ENCODE measurements at places on chromosomes 5 and 9. TPM values are rescaled to one million over a fixed set of nuclear protein-coding genes. Genes with fewer than 3 reads are reported as not detected.

PLCXD3 gene
- total RNA-seq, result 79.3 TPM

OR13C4 gene
- not detected for total RNA-seq

TXNDC8 gene
- not detected for total RNA-seq

SNX18 gene
- total RNA-seq, result 24.9 TPM

DOCK2 gene
- total RNA-seq, result 6.3 TPM

PHF24 gene
- total RNA-seq, result 0.19 TPM

SH2D3C gene
- 18.2 TPM for total RNA-seq

SPINK1 gene
- total RNA-seq, result not detected

DHX29 gene
- 18.6 TPM for total RNA-seq

DMRTA1 gene
- 0.97 TPM for total RNA-seq

GRCh38 chr9:7243838-7244237 lies 486.1 kb downstream of the KDM4C start:
- DNase-seq, result no peak

DNA sequence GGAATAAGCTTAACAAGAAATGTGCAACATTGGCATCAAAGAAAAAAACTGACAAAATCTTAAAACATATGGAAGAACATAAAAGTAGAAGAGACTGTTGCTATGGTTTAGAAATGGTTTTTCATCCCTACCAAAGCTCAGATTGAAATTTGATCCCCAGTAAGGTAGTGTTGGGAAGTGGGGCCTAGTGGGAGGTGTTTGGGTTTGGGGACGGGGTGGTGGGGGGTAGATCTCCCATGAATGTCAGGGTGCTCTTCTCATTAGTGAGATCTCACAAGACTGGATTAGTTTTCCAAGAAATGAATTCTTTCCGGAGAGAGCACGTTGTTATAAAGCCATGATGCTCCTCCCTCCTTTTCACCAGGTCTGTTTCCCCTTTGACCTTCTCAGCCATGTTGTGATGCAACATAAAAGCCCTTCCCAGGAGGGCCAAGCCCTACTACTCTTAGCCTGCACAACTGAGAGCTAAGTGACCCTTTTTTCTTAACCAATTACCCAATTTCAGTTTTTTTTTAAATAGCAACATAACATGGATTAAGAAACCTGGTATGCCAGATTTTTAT lies 10.6 kb downstream of the TMEM167A start:
- DNase-seq, result no peak

- no peak for DNase-seq
These were observed 328 bp downstream of the CAMSAP1 start for GRCh38 chr9:135907006-135907430.

DNA sequence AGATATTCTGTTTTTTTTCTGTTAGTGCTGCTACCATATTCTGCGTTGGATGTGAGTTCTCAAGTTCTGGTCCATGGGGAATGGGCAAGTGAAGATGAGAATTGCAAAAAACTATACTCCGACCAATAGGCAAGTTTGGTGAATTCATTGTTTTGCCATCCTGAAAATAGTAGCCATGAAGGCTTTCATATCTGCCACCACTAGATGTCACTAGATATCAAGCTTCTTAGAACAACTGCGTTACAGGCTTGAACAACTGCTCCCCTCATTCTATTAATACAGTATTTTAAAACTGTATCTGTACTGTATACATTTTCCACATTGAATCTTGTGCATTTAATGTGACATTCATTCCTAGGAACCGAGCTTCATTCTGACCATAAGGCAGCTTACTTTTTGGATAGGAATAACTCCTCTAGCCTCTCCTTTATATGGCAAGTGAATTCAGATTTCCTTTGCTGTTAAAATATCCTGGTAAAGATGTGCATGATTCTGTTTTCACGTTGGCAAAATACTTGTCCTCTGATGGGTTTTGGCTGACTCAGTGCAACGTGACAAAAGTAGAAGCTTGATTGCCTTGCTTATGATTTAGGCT lies 163.6 kb downstream of the SREK1 start:
- DNase-seq, result no peak

- DNase-seq, result no peak
These were observed 41.8 kb downstream of the RAPGEF1 start for GRCh38 chr9:131697908-131698617.

DNA sequence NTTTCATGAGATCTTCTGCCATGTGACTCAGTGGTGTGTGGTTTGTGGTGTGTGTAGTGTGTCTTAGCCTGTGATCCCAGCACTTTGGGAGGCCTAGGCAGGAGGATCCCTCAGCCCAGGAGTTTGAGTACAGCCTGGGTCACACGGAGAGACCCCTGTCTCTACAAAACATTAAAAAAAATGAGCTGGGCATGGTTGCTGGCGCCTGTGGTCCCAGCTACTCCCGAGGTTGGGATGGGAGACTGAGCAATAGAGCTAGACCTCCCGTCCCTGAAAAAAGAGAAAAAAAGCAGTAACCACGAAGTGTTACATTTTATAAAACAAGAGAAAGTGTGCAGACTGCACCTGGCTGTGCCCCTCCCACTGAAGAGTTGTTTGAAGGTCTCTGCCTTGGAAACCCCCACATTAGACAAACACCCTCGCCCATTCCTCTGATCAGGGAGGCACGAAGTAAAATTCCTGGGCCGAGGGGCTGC lies 21.2 kb upstream of the RNU6ATAC start:
- DNase-seq, result no peak

GRCh38 chr5:756865-757345 lies 27.6 kb downstream of the ZDHHC11B start:
- DNase-seq, result peak; percentile 82

GRCh38 chr9:117407436-117408022 lies 7.3 kb downstream of the ASTN2 start:
- no peak for DNase-seq

DNA sequence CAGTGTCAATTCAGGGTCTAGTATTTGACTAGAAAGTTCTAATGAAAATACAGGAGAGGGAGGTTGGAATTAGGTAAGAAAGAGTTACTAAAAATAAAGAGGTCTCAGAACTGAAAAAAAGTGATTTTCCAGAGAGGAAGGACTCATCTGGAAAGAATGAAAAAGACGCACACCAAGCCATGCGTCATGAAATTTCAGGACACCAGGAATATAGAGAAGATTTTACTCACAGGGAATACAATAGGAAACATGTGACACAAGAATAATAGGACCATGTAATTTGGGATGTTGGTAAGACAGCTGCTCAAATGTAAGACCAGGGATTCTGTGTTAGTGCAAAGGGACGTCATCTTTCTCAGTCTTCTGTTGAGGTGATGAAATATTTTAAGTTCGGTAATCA lies 224.7 kb downstream of the GDNF start:
- DNase-seq, result no peak

GRCh38 chr5:499233-500209 lies 24.7 kb downstream of the SLC9A3 start:
- no peak for DNase-seq

DNA sequence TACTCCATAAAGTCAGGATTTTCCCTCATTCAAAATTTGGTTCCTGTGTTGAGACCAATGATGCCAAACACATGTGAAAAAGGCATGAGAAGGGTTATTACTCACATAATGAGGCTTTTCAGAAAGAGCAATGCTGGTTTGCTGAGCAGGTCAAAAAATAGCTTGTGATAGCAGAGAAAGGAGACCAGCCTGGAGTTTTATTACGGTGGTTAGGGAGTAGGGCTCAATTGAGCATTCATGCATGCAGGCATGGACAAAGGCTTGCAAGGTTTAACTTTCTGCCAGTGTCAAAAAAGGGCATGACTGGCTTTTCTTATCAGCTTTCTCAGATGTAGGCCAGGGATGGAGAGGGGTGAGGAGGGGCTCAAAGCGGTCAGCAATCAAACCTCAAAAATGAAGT lies 628.3 kb downstream of the DNAH5 start:
- DNase-seq, result no peak

DNA sequence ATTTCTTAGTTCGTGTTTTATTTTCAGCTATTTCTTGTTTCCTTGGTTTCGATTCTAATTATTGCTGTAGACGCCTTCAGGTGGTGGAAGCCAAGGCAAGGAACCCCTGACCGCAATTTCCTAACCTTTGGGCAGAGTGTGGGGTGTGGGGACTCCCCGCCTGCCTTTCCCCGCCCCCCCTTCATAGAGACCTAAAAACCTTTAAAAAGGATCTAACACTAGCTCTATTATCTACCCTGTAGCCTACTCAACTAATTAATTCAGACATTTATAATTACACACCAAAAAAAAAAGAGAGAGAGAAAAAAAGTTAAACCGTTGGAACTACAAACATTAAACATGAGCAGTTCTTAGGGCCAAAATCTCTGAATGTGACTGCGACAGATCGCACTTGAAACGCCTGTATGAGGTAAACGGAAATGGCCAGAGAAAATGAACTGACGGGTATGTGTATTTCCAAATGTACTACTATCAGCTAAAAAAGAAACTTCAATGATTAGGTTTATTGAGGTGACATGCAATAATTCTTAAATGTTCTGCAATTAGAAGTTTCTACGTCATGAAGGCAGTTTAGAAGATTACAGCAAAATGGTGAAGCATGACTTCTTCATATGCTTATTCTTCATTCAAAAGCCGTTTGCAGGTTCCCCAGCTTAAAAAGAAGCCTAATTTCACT lies 19.0 kb upstream of the FER start:
- no peak for DNase-seq

GRCh38 chr5:161397448-161397847 lies 149.1 kb downstream of the GABRB2 start:
- no peak for DNase-seq

GRCh38 chr9:69549310-69550202 lies 122.6 kb downstream of the APBA1 start:
- no peak for DNase-seq

- no peak for DNase-seq
These were observed 110.2 kb upstream of the LMX1B start for GRCh38 chr9:126503333-126504085.

- DNase-seq, result no peak
These were observed 63.3 kb downstream of the DRD1 start for GRCh38 chr5:175380701-175381100.

- DNase-seq, result no peak
These were observed 70.5 kb downstream of the MLLT3 start for GRCh38 chr9:20551835-20552234.

DNA sequence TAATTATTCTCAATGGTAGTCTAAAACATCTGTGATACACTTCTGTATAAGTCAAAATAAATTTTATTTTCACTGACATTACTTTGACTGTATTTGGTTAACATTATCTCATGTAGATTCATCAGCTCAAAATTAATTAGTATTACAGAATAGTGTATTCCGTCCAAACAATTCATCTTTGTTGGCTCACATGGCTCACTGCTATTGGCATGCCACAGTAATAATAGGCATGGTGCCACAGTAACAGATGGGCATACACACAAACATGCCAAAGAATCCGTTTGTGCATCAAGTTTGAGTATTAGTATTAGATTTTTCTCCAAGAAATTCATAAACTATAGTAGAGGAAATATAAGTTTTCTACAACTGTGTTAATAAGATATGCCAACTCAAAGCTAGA lies 14.2 kb downstream of the AP3B1 start:
- DNase-seq, result no peak

DNA sequence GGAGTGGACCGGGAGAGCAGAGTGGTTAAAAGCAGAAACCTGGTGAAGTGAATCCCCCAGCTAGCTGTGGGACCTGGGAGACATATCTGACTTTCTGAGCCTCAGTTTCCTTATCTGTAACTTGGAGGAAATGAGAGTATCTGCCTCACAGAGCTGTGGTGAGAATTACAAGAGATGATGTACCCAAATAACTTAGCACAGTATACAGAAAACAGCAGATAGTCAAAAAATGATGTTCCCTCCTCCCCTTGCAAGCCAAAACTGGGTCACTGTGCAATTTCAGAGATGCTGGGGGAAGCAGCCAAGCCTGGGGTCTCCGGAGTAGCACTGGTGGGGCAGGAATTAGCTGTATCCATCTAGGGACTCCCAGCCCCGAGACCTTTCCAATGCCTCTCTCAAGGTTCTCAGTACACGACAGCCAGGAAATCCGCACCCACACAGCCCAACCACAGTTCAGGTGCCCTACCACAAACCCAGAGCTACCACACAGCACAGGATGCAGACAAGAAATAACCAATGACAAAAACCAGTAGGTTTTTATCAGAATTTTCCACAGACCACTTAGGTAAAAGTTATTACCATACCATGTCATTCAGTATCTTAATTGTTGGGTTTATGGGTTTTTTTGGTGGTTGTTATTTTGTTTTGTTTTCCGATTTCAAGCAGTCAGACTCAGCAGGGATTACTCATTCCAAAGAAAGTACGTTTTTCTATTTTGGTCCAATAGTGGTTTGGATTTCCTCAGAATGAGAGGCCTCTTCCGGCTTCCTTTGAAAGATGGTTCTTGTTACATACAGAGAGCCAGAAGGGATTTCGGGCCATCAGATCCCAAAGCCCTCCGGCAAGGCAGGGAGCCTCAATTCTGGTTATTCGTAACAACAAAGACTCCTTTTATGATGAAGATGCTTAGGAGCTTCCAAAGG lies 4.9 kb upstream of the HRH2 start:
- DNase-seq, result no peak

DNA sequence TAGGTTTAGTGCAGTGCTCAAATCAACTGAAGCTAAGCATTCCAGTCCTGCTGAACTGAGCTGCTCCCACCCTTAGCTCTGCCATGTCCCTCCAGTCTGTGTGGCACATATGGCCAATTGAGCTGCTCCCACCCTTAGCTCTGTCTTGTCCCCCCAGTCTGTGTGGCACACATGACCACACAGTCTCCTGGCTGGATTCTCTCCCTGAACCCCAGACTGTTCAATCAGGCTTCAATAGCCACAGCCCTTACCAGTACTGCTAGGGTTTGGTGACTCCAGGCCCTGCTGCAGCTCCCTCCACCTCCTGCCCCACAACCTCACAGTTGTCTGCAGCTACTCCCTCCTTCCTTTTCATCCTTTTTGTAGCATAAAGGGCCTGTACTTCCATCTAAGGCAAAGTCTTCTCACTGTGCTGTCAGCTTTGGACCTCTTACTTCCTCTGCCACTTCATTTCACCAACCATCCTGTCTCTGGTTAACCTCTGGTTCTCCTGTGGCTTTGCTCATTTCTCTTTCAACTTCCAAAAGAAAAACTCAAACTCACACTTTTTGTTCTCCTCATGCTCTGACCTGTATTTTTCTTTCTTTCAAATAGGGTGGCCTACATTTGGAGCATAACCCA lies 50.8 kb downstream of the ADAMTS12 start:
- no peak for DNase-seq
